ENCODE measurements at places on chromosomes 6 and 20. TPM values are rescaled to one million over a fixed set of nuclear protein-coding genes. Genes with fewer than 3 reads are reported as not detected.

MAFB gene
- total RNA-seq = 0.14 TPM

SPAG4 gene
- total RNA-seq = 18.6 TPM

BPIFB1 gene
- total RNA-seq = not detected

UFL1 gene
- total RNA-seq = 34.4 TPM

RIPPLY2 gene
- not detected for total RNA-seq

SCUBE3 gene
- 4.2 TPM for total RNA-seq

TBC1D22B gene
- total RNA-seq = 5.6 TPM

FAM83C gene
- not detected for total RNA-seq

RAET1E gene
- total RNA-seq = not detected

VWA7 gene
- 0.09 TPM for total RNA-seq

RAET1L gene
- not detected for total RNA-seq

FAM217A gene
- total RNA-seq = not detected

ZNF165 gene
- 0.30 TPM for total RNA-seq

SMPD2 gene
- 10.7 TPM for total RNA-seq

SGK2 gene
- total RNA-seq = 0.74 TPM

BPIFA1 gene
- not detected for total RNA-seq

C20orf144 gene
- 0.05 TPM for total RNA-seq

SLC16A10 gene
- 0.30 TPM for total RNA-seq

DEFB124 gene
- total RNA-seq = not detected

SLC35D3 gene
- total RNA-seq = not detected

SOX18 gene
- total RNA-seq = not detected

PGC gene
- total RNA-seq = not detected

C20orf204 gene
- 0.88 TPM for total RNA-seq

GINM1 gene
- total RNA-seq = 92.1 TPM

WFDC5 gene
- total RNA-seq = not detected

GSTA1 gene
- not detected for total RNA-seq

THEMIS gene
- not detected for total RNA-seq

FAM83B gene
- total RNA-seq = not detected

DOK5 gene
- 19.8 TPM for total RNA-seq

PDYN gene
- total RNA-seq = not detected

ADGB gene
- total RNA-seq = not detected

SCAF8 gene
- total RNA-seq = 22.9 TPM

SEMG1 gene
- total RNA-seq = not detected

AGER gene
- not detected for total RNA-seq

LSM14B gene
- 39.2 TPM for total RNA-seq

MCM3 gene
- 45.5 TPM for total RNA-seq

RPS21 gene
- total RNA-seq = 149 TPM

CST3 gene
- 317 TPM for total RNA-seq

EEF1A2 gene
- 3.9 TPM for total RNA-seq

REM1 gene
- total RNA-seq = not detected

HLA-DOA gene
- not detected for total RNA-seq

ID1 gene
- total RNA-seq = 37.3 TPM

PAX1 gene
- total RNA-seq = not detected

CCN2 gene
- total RNA-seq = 176 TPM

LTB gene
- total RNA-seq = not detected

SHLD1 gene
- total RNA-seq = 0.74 TPM

GSTA2 gene
- total RNA-seq = not detected

MATN4 gene
- not detected for total RNA-seq

IRF4 gene
- total RNA-seq = not detected

Data from smooth muscle cell of the umbilical artery (primary cell).